ENCODE measurements at places on chromosomes 3 and 15.
A peak's percentile ranks its signal among the peaks of the same experiment; 100 is the strongest.

- DNase-seq: peak; percentile 28
Observed at GRCh38 chr15:77784361-77785292, 151.9 kb upstream of the LINGO1 start.

GRCh38 chr3:170858599-170858998 lies 11.4 kb downstream of the RPL22L1 start:
- DNase-seq: no peak

- DNase-seq: peak; percentile 78
Observed at GRCh38 chr3:111668888-111669488, 73.8 kb upstream of the ZBED2 start.

GRCh38 chr3:119293871-119294695 lies at the start of gene ARHGAP31:
TSS of gene ARHGAP31 (plus strand) at chr3:119294383. CDS start at chr3:119294905, 522 bp downstream.
- peak; percentile 81 for DNase-seq

DNA sequence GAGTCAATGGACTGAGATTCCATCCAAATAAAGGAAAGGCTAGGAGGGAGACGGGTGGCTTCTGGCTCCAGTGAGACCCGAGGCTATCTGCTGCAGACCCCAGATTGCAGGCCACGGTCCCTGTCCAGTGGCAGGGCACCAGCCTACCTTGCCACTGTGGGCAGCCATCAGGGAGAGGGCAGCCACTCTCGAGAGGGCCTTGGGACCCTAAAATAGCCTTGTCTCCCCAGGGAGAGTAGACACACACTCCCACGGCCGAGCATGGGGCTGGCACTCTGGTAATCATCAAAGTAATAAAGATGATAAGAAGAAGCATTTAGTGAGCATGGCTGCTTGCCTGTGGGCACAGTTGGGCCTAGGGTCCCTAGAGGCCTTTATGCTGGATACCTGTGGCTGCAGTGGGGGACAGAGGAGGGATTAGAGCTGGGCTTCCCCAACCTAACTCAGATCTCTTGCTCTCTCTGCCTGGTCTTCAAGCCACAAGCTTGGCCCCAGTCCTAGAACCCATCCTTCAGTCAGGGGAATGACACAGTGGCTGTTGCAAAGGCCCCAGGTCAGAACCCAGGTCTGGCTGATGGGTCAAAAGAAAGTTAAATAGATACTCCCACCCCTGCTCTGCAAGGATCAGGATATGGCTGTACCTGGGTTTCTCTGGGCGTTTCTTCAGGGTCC lies 9.2 kb upstream of the VIPR1 start:
- DNase-seq: no peak

- no peak for DNase-seq
Observed at GRCh38 chr15:99475754-99476412, 89.9 kb upstream of the MEF2A start.

GRCh38 chr3:138796761-138797160 lies 38.0 kb downstream of the PIK3CB start:
- no peak for DNase-seq

DNA sequence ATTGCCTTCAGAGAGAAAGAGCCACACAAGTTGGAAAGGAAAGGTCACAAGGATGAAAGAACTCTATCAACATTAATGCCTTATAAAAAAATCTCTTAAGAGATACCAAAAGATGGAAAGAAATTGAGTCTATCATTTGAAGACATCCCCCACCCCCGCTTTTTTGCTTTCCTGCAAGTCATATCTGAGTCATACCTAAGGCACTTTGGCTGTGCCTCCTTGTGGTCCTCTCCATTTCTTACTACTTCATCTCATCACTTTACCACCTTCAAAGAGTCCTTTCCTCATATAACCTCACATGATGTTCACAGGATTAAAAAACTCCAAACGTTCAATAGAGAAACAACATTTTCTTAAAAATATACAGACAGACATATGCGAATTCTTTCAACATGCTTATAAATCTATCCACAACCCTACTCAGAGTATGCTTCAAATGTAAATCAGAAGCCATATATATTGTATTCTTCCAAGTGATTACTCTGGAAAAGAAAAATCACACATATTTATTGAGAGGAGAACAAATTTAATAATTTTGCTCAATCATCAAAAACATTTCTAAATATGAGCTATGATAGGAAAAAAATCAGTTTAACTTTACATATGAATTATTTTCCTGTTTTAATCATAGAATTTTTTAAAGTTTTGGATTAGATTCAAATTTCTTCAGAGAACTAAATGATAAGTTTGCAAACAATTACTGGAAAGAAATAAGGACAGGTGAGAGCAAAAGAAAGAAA lies 1003.9 kb upstream of the CFAP20DC start:
- peak; percentile 34 for DNase-seq

GRCh38 chr3:101817992-101818391 lies 31.3 kb upstream of the NFKBIZ start:
- no peak for DNase-seq

DNA sequence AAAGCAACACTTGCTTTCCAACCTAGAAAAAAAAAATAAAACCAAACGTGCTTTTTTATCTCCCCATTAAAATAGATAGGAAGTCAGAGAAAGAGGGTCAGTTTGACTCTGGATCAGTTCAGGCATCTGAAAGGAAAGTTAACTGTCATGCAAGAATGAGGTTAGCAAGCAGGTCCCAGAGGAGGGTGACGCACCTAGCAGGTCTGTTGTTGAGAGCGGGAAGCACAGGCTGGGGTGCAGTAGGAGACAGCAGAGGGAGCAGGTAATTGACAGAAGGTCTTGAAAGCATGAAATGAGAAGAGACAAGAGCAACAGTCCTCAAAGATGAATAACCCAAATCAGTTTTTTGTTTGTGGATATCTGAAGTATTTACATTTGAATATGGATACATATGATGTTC lies 82.5 kb downstream of the ANO10 start:
- no peak for DNase-seq

DNA sequence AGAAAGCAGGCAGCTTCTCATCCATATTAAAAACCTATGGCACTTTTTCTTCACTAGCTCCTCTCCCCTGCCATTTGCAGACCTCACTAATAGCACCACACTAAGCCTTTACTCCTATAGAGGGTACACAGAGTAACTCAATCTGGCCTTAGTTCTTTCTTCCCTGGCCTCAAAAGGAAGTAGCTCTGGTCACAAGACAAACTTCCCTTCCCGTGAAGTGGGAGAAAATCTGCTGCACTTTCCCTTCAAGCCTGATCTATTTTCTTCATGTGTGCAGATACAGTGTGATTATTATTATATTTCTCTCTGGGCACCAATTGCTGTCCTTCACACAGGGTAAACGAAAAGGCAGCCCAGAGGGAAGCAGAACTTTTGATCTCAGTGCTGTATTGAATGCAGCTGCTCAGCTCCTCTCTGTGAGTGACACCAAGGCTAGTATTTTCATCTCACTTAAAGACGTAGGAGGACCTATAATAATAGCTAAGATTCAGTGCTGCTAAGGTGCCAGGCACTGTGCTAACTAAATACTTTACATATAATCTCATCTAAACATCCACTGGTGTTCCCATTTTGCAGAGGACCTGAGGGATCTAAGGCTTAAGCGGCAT lies 61.9 kb upstream of the RASGRP1 start:
- DNase-seq: no peak

DNA sequence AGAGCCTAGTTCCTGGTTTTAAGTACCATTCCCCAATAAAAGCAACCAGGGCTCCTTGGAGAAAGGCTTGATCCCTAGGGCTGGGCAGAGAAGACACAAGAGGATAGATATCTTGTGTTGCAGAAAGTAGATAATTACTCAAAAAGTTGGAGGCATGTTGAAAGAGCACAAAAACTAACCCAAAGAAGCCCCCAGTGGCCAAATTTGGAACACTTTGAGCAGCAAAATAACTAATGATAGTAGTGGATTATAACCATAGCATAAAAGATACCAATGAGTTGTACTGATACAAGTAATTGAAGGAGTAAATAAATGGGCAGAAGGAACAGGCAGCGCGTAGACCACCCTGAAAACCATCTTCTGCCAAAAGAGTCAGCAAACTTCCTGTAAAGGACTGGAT lies 12.0 kb downstream of the EXOSC7 start:
- no peak for DNase-seq

DNA sequence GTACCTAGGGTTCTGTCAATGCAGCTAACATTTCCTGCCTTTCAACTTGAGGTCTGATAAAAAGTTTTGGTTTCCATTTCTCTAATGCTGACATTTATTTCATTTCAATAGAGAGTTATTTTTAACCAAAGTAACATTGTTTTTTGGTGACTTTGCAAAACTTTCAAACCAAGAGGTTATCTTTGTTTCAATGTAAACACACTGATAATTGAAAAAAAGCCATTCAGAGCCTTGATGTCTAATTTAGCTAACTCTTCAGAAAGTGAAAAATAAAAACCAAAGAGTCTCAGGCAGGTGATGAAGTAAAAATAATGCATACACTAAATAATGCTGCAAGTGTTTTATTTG lies 9.6 kb upstream of the TIPARP start:
- DNase-seq: no peak

GRCh38 chr3:53555068-53555588 lies 60.7 kb downstream of the CACNA1D start:
- DNase-seq: no peak

- peak; percentile 96 for DNase-seq
Observed at GRCh38 chr3:12708584-12709192, 44.8 kb upstream of the RAF1 start.

GRCh38 chr15:60935130-60935529 lies 294.0 kb downstream of the RORA start:
- no peak for DNase-seq

DNA sequence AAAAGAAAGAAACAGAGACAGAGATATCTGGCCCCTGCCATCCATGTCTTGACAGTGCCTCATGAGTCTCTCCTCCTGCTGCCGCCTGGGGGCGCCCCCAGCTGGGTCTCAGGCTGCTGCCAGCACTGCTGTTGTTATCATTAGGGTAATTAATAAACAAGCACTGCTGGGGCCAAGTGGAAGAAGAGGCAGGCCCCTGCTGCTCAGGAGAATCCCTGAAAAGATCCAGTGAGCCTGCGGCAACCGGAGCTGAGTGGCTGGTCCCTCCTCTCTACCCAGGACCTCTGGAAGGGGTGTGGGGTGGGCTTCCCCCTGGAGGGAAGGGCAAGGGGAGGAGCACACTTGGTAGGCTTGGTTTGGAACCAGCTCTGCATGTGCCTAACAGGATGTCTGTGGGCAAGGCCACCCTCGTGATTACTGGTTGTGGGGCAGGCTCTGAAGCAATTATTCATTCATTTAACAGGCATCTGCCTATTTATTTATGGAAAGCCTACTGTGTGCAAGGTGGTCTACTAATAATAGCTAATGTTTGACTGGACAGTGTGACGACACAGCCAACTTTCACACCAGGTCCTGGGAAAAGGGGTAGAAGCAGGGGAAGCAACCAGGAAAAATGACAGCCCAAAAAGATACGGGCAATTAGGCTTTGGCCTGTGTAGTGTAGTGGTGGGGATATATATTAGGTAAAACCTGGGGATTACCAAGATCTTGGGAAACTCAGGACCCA lies 1.2 kb upstream of the TYRO3 start:
- DNase-seq: peak; percentile 77

GRCh38 chr3:110789315-110789714 lies 282.3 kb upstream of the NECTIN3 start:
- DNase-seq: peak; percentile 78

DNA sequence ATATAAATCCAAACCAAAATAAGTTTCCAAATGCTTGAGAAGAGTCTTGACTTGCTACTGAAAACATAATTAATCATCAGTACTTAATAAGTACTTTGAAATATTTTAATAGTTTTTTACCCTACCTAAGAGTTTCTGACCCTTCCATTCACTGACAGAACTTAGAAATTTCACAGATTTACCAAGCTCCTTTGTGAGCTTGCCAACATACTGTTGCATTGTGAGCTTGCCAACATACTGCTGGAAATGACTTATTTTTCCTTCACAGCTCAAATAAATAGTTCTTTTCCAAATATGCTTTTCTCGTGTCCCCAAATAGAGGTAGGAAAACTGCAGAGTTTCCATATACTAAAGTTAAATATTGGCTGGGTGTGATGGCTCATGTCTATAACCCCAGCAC lies 9.6 kb upstream of the AADAC start:
- DNase-seq: no peak

DNA sequence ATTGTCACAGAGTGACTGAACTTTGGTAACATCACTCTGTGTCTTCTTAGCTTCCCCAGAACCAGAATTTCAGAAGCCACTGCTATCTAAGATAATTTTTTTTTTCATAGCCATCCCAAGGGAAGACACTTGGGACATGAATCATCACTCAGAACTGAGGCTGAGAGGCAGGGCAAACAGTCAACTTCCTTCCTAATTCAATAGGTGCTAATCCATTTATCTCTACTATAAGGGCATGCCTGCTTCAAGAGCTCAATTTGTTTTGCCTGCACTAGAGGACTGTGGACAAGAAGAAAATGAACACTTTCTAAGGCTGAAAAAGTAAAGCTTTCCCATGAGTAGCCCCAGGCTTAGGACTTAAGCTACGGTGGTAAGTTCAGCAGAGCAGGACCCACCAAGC lies 56.7 kb upstream of the MYRIP start:
- peak; percentile 10 for DNase-seq

- DNase-seq: peak; percentile 26
Observed at GRCh38 chr3:67437090-67437489, 217.3 kb downstream of the SUCLG2 start.

GRCh38 chr3:60841355-60841754 lies 409.9 kb downstream of the FHIT start:
- peak; percentile 4 for DNase-seq

- no peak for DNase-seq
Observed at GRCh38 chr3:53788038-53788437, 58.2 kb downstream of the CHDH start.

- DNase-seq: peak; percentile 11
Observed at GRCh38 chr3:168952551-168952950, 711.0 kb downstream of the MECOM start.

DNA sequence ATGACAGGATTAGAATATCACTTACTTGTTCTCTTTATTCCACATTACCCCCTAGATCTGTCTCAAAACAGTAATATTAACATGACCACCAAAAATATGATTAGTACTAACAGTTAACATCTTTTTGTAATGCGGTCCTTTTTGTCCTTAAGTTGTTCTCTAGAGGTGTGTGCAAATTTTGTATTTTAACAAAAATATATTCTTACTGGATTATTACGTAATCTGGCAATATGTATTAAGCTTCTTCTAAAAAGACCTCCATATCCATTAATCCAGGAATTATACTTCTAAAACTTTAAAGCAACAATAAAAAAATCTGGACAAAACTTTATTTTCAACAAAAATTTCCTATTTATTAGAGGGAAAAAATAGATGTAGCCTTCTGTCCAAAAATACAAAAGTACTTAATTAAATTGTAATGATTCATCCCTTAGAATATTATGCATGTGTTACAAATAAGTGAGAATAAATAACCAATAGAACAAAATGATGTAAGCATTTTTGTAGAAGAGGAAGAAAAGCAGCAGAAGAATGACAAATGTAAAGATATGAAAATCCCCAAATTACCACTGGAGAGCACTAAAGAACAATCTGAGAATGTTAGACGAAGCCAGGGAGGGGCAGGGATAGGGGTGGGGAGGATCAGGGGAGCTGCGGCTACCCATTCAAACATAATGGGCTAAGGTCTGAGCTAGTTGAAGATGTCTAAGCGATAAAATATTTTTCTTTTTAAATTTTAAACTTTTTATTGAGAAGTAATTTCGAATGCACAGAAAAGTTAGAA lies 945.6 kb downstream of the MCTP2 start:
- DNase-seq: no peak

- no peak for DNase-seq
Observed at GRCh38 chr3:165532851-165533250, 304.4 kb downstream of the BCHE start.
